ENCODE measurements at places on chromosomes 5 and 9.

GRCh38 chr5:180394031-180394636 lies 41.0 kb upstream of the GFPT2 start:
- DNase-seq, result no peak

DNA sequence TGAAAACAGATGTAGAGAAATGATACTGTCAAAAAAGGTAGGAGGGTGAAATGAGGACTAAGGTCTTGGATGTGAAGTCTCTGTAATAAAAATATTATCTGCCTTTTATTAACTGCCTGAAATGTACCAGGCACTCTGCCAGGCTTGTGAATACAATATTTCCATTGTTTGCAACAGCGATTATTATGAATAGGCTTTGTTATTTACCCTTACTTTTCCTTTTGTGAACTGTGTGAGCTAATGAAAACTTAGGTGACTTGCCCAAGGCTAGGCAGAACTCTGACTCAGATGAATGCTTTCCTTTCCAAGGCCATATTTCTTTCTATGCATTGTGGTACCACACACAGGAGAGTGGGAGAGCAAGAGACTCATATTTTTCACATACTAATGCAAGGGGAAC lies 204.1 kb downstream of the CDH12 start:
- DNase-seq, result no peak

DNA sequence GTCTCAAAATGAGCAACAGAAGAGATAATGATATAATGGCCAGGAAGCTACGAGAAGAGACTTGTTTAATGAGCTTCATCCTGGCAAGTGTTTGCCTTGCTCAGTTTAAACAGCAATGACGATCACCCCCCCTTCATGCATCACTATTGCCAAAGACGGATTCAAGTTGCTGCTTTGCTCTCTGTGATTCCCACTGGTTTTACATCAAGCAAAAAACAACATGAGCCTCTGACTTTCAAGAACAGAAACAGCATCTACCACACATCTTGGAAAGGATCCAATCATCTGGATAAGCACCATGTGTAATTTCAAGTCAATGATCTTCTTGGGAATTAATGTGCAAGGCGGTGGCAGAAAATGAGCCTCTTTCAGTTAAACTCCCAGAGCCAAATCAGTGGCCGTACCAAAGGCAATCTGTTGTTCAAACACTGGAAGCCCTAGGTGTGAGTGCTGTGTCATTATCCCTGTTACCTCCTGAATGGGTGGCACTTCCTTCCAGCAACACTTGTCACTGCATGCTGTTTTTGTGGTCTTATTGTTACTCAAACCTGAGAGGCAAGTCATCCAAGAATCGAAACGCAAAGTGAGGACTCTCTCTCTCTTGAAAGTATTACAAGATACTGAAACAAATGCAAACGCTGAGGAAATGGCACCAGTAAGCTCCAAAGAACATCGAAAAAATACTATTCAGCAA lies 72.8 kb downstream of the MED27 start:
- no peak for DNase-seq

GRCh38 chr9:126233913-126234525 lies 92.6 kb upstream of the MVB12B start:
- no peak for DNase-seq

DNA sequence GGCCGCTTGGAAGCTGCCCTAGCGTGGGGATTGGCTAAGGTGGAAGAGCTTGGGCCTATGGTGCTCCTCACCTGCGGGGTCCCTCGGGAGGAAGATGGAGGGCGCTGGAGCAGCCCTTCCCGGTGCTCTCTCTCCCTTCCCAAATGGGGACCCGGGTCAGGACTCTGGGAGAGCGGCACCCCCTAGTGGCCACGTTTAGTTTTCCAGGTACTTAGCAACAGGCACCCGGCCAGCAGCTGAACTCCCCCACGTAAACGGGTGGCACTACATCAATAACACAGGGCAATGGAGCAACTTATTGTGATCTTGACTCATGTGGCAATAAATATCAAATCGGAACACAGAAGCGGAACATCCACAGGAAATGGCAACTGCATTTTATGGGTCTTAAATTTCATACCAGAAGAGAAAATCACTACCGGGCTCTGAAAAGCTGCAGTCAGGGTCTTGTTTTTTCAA lies 316.6 kb downstream of the AGTPBP1 start:
- DNase-seq, result peak; percentile 9

GRCh38 chr9:134209731-134210311 lies 45.5 kb upstream of the RNU6ATAC start:
- no peak for DNase-seq

- no peak for DNase-seq
These were observed 77.0 kb downstream of the IQGAP2 start for GRCh38 chr5:76479973-76480667.

- no peak for DNase-seq
These were observed 118.8 kb downstream of the GLIS3 start for GRCh38 chr9:4180907-4181605.

GRCh38 chr5:124438903-124439281 lies 307.5 kb downstream of the ZNF608 start:
- DNase-seq, result no peak

- DNase-seq, result no peak
These were observed 6.1 kb downstream of the IL13 start for GRCh38 chr5:132663771-132664695.

DNA sequence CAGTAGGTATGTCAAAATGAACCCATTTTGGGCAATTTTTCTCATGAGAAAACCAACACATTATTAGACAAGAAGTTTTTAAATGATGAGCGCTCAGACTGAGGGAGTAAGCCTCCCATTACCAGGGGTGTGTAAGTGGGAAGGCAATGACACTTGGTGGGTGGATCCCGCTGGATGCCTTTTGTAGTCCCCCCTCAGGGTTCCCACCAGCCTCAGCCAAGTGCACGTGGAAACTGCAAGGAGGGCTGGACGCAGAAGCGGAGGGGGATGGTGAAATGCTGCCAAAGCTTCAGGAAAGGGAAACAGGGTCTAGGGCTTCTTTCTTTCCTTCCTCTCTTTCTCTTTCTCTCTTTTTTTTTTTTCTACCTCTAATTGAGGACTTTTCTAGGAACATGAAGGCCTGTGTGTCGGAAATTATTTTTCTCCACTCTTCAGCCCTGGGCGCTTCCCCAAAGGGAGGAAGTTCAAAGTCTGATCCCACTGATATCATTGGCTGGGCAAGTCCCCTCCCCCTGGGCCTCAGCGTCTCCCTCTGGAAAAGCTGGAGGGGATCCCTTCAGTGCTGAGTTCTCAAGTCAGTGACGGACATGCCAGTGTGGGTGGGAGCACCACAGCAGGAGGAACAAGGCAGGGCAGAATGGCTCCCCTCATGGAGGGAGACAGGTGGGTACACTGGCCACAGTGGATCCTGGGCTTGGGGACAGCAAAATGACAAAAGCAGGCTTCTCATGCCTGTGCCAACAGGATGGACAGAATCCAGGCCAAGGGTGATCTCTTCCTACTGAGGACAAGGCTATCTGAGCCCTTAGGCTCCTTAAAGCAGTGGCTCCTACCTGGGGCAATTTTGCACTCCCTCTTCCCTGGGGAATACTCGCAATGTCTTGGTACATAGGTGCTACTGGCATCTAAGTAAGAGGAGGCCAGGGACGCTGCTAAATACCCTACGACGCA lies 23.9 kb upstream of the SLC25A51 start:
- DNase-seq, result no peak

- DNase-seq, result no peak
These were observed 1.9 kb downstream of the DAPK1 start for GRCh38 chr9:87499424-87500017.
